ENCODE measurements at places on chromosomes 13 and 19. TPM values are rescaled to one million over a fixed set of nuclear protein-coding genes. Genes with fewer than 3 reads are reported as not detected.

DNA sequence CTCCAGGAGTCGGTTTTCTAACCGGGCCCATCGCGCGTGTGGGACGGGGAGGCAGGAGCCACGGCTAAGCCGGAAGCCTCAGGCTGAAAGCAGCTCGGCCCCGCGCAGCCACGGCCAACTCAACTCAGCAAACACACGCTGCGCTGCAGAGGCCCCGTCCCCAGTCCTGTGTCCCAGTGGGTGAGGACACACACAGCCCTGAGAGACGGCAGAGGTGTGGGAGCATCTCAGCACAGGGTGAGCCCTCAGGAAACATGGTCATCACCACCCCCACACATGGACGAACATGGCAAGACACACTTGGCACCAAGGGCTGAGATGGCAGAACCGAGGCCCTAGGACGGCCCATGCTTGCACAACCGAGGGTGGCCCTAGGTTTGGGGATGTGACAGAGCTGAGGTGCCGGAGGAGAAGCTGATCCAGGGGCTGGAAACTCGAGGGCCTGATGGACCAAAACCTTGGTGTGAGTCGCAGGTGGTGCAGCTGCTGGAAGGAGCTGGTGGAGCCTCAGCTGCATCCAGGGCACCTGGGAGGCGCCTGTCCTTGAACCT is 29.0 kb upstream of the C13orf46 start:
- DNase-seq = no peak

The ZNF813 gene
- total RNA-seq = 11.7 TPM

- DNase-seq = no peak
These were observed 82.4 kb downstream of the KCTD12 start for GRCh38 chr13:76803831-76804230.

The PGLYRP1 gene
- total RNA-seq = not detected

- DNase-seq = no peak
These were observed 5.8 kb downstream of the KIRREL2 start for GRCh38 chr19:35862528-35862927.

DNA sequence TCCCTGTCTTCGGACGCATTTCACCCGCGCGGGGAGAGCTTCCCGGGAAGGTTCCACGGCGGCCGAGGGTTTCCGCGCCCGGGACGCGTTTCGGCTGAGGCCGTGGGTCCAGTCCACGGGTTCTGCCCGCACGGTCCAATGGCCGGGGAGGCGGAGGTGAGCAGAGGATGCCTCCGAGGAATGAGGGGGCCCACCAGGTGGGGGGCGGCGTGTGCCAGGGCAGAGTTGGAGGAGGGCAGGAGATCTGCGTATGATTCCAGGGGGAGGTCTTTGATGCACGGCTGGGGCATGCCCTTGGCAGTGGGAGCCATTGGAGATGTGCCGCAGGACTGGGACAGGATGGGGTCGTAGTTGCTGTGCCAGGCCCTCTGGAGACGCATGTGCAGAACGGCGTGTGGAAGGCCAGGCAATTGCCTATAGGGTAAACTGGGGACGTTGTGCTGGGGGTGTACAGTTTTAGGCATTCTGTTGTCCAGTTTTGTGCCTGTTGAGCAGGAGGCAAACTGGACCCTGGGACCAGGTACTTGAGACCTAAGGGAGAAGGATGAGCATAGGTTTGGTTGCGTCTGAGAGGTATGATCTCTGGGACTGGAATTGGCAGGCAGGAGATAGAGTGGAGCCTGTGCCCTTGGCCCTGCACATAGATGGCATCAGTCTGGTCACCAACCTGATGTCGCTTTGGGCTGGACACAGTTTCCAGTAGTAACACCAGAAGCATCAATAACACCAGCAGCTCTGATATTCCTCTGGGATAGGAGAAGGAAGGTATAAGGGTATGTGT is 751 bp downstream of the ZNF584 start:
- DNase-seq = no peak

- no peak for DNase-seq
These were observed 315 bp downstream of the ZNF492 start for GRCh38 chr19:22634450-22634827.

- peak; percentile 26 for DNase-seq
These were observed 10.2 kb upstream of the CARM1 start for GRCh38 chr19:10861103-10861651.

DNA sequence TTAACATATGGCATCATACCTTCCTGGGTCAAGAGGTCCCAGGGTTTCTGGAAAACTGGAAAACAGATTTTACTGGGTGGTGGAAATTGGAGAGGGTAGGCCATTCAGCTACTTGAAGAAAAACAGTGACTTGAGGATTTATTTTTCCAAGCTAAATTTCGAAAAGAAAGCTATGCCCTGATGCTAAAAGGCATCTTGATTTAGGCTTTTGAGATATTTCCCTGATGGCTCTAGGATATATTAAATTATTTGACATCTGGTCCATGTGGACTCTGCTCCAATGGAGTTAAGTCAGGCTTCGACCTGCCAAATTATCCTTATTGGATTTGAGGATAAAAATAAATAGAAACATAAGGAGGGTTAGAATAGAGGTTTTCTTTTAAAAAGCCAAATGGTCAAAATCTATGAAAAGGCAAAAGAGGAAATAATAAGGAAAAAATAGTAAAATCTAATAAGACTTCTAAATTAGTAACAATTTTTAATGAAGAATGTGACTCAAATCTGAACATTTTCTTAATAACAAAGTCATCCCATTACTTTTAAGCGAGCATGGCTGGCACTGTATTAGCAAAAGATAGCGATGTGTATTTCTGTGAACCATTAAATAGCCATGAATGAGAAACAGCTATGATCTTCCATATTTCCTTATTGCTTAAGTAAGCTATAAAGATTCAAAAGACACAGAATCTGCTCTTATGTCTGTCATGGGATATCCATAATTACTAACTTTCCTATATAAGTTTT is 190.0 kb upstream of the MIR17HG start:
- DNase-seq = no peak

DNA sequence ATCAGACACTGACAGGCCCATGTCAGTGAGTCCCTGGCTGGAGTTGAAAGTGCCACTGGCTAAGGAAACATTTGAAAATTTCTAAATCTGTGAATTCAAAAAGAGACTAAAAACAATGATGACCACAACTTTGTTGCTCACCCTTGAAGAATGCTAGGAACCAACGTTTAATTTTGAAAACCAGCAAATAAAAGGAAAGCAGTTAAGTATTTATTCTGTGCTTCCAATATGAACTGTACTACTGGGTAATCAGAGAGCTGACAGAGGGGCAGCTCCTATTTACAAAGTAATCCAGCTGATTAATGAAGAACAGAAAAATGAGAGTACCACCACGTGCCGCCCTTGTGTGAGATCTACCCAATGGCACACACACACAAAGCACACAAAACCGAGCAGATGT is 44.7 kb upstream of the LATS2 start:
- peak; percentile 83 for DNase-seq

The USE1 gene
- total RNA-seq = 19.6 TPM

DNA sequence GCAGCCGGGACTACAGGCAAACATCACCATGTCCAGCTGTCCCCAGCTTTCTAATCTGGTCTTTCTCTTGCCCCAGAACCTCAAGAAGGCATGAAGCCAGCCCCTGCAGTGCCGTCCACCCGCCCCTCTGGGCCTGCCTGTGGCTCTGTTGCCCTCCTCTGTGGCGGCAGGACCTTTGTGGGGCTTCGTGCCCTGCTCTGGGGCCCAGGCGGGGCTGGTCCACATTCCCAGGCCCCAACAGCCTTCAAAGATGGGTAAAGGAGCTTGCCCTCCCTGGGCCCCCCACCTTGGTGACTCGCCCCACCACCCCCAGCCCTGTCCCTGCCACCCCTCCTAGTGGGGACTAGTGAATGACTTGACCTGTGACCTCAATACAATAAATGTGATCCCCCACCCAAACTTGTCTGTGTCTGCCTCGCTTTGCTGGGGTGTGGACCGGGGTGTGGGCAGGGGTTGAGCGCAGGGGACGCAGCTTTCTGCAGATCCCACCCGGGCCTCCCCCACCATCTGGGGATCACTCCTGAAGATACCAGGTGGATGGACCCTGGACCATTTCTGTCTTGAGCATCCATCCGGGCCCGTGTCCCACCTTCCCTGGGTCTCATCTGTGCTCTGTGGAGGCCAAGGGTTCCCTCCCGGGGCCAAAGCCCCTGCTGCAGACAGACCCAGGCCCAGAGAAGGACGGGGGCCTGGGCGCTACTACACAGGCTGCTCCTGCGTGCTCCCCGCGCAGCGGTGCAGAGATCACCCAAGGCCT is 15.3 kb downstream of the PRKCSH start:
- no peak for DNase-seq

The ZNF728 gene
- total RNA-seq = 0.40 TPM

GRCh38 chr19:3655402-3656072 is 28.9 kb upstream of the CACTIN start:
- peak; percentile 11 for DNase-seq

The RNF17 gene
- not detected for total RNA-seq

DNA sequence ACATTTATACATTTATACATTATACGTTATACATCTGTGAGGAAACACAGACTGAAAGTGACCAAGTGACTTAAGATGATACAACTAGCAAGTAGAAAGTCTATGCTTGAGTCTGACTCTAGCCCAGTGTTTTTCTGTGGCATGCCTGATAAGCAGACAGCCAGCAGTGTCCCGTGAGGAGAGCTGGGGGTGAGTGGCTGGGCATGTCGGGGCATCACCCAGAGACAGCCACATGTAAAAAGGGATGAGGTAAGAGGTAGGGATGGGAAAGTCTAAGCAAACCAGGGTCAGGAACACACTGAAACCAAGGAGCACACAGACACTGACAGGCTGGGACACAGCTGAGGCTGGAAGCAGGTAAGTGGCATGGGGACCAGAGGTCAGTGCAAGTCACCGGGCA is 333.2 kb downstream of the FOXO1 start:
- DNase-seq = no peak

The VSIG10L gene
- 1.2 TPM for total RNA-seq

DNA sequence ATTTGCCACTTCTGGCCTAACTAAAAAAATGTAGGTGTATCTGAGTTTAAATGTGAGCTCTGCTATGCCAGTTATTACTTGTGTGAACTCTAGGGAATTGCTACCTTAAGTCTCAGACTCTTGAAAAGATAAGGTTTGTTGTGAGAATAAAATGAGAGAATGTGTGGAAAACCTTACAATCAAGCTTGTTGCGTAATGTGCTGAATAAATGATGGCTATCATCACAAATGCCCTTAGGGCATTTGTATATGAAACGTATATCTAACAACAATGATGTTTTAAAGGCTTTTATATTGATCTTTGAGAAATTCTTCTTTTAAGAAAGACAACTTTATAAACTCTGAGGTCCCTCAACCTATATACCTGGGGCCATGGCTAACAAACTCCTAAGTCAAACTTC is 384.8 kb downstream of the ITGBL1 start:
- no peak for DNase-seq

- DNase-seq = no peak
These were observed 652.1 kb upstream of the GPC6 start for GRCh38 chr13:92574499-92574898.

The OR7C1 gene
- not detected for total RNA-seq

The PGLYRP2 gene
- not detected for total RNA-seq

The COX7A1 gene
- total RNA-seq = 2.8 TPM

DNA sequence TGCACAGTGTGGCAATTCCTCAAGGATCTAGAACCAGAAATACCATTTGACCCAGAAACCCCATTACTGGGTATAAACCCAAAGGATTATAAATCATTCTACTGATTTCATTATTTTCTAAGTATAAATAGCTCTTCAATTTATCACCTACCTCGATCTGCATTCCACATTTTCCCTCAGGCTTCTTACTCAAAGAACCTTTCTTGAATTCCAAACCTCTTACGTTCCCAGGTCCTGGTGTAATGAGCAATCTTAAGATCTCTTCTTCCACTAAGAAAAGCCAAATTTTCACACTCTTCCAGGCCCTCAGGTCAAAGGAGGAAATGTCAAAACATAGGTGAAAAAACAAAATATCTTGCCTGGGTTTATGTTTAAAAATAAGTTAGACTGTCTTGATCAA is 237.3 kb upstream of the GPC6 start:
- DNase-seq = peak; percentile 8

DNA sequence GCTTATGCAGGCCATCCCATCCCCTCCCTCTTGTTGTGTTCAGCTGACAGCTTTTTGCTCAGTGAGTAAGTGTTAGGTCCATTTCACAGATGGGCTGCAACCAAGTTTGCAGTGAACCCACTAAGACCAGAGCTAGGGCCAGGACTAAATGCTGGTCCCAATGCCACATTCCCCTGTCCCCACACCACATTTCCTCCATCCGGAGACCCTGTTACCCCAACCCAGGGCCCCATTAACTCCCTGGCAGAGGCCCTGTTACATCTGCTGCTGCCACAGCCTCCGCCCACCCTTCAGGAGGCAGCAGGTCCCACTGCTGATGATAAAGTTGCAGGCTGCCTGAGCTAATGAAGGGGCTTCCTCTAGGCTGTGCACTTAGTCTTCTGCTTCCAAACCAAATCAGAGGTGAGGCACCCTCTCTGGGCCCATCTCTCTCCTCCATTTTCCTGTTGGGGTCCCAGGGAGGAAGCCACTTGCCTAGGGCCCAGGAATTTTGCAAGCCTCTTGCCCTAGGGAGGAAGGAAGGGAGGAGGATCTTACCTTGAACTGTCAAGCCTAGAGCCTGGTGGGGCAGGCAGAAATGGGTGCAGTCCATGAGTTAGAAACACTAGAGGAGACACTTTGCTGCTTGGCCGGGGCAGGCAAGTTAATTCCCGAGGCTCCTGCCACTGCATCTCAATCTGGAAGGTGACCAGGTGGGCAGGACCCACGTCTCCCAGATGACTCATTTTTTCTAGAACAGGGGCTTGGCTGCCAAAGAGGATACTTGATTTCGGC is 3.4 kb upstream of the USF2 start:
- DNase-seq = no peak

DNA sequence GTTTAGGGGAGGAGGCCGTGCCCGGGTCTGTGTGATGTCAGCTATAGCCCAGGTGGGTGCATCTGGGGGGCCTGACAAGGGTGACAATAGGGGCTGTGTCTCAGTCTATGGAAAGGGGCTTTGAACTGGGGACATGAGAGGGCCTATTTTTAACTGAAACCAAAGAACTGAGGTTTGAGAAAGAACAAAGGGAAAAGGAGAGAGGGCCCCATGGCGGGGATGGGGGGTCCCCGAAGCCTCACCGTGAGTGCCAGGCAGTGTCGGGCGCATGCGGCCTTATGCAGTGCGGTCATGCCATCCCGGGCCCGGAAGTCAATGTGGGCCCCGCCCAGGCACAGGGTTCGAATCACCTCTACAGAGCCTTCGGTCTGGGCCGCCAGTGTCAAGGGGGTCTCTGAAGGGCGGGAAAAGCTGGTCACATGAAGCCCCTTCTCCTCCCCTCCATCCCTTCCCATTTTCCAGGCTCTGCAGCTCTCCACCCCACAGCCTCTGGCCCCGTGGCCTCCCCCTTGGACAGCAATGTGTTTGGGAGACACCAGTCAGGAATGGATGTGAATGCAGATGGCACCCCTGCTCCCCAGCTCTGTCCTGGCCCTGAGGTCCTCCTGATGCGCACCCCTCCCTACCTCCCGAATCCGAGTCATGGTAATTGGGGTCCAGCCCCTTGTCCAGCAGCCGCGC is 5.9 kb downstream of the SHANK1 start:
- DNase-seq = no peak

The KRTDAP gene
- total RNA-seq = not detected

The KLF1 gene
- not detected for total RNA-seq

DNA sequence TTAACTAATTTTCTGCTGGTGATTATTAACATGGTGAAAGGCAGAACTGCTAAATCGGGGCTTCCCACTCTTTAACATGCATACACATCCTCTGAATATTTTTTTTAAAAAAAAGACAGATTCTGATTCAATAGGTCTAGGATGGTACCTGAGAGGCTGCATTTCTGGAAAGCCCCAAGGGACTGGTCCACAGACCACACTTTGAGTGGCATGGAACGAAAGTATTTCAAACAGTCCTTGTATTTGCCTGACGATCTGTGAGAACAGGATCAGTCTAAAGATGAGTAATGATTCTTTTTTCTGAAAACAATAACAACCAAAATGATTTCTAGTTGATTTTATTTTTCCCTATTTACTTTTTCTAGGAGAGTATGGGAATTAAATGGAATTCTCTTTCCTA is 16.7 kb upstream of the SPART start:
- DNase-seq = no peak

Measured in renal cortical epithelial cell (primary cell).